ENCODE measurements at places on chromosomes 3 and 15.

GRCh38 chr15:62249501-62249900, 84.4 kb upstream of the C2CD4B start:
- no peak for DNase-seq

GRCh38 chr3:21752749-21753347, 1.8 kb upstream of the ZNF385D start:
- DNase-seq, result no peak

DNA sequence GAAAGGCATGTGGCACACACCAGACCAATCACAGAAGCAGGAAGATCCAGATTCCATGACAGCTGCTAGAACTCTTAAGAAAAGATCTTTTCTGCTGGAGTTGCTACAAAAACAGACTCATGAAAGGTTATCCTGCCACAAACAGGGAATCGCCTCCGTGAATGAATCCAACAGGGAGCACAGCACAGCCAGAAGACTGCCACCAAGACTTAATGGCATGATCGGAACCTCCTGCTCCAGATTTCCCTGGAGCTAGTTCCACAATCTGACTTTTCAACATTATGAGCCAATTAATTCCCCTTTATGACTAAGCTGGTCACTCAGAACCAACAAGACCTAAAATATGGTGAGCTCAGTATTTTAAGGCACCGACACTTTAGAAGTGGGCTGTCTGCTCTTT, 232.5 kb downstream of the FOXP1 start:
- no peak for DNase-seq

DNA sequence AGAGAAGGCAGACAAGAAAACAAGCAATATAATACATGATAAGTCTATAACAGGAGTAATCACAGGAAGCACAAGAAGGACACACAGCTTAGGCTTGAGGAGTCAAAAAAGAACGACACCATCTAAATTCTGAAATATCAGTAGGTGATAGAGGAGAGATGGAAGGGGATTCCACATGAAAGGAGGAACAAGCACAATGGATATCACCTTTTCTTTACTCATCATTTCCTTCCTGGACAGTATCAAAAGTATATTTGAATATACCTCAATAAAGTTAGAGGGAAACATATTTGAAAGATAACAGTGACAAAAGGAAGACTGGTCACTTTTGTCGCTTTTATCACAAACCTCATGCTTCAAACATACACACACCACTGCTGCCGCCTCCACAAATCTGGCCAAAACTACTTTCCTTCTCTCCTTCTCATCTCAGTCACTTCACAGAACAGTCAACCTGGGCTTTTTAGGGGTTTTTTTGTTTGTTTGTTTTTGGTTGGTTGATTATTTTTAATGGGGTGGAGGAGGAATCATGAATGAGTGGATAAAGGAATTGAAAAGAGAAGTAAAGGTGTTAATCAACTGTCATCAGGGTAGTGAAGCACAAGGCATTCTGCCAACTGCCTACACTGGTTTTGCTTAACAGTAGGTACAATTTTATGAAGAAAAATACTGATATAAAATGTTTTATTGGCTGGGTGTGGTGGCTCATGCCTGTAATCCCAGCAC, 18.5 kb downstream of the DENND4A start:
- DNase-seq, result no peak

DNA sequence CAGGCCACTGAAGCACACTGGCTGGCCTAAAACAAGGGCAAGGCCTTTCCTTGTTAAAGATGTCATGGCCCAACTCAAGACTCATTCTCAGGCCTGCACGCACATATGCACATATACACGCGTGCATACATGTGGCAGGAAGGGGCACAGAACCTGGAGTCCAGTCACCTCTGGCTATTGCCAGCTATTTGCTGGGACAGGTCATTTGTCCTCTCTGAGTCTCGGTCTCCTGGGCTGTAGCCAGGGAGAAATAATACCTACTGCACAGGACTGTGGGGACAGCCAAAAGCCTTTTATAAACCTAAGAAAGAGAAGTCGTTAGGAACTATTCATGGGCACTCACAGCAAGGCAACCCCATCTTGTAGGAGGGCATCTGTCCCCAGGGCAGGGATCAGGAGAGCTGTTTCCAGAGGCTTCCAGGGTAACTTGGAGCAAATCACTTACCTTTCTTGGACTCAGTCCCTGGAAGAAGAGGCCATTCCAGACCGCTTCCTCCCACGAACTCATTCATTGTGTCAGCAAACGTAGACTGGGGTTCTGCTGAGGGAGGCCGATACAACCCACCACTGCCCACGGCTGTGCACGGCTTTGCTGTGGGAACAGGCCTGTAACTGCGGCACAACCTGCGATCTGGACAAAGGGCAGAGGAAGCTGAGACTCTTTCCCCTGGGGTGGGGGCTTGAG, 41.1 kb upstream of the RHO start:
- no peak for DNase-seq

DNA sequence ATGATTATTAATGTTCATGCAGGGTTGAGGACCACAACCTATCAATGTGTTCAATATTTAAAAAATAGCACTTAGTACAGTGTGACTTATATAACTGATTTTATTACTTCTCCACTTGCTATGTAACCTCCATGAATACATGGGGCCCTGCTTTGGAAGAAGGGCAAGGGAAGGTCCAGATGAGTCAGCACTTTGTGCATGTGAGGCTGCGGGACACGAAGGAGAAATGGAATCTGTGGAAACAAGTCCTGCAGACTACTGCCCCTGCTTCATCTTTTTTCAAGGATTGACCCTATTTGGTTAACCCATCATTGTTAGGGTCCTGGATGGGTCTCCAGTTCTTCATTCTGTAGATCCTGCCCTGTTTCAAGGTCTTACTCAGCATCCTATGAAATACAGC, 1.6 kb downstream of the NXPE3 start:
- DNase-seq, result no peak

- no peak for DNase-seq
These were observed 72.8 kb upstream of the CTNNB1 start for GRCh38 chr3:41126472-41126871.

DNA sequence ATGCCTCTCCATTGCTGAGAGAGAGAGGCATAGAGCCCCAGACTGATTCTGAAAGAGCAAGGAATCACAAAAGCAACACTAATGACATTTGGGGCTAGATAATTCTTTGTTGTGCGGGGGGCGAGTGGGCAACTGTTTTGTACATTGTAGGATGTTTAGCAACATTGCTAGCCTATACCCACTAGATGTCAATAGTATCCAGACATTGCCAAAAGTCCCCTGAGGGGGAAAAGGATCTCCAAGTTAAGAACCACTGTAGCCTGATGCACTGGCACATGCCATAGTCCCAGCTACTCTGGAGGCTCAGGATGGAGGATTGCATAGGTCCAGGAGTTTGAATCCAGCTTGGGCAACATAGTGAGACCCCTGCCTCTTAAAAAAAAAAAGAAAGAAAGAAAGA, 22.8 kb upstream of the GOLM2 start:
- no peak for DNase-seq

DNA sequence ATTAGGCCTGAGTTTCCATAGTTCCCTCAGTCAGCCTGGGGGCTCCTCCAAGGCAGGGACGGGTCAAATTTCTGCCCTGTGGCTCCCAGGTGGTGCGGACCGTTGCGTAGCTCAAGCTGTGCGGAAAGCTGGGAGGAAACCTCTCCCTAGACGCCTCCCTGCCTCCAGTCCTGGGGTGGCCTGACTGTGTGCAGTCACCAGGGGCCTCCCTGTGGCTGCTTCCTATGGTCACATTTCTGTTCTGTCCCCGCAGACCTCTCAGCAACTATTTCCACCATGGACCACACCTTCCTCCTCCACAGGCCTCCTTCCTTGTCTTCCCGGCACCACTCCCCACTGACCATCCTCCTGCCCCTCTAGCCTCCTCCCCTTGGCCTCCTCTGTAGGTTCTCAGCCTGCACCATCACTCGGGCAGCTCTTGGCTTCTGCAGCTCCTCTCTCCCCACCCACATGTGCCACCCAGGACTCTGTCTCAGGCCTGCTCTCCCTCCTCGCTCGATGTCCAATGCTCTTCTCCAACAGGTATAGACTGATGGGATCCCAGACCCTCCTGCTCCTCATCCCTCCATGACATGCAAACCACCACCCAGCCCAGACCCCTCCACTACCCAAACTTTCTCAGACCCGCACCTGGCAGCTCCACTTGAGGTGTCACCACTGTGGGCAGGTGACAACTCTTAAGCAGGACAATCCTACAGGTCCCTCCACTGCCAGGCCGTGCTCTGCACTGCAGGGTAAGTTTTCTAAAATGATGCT, 26.9 kb upstream of the SEC13 start:
- no peak for DNase-seq

DNA sequence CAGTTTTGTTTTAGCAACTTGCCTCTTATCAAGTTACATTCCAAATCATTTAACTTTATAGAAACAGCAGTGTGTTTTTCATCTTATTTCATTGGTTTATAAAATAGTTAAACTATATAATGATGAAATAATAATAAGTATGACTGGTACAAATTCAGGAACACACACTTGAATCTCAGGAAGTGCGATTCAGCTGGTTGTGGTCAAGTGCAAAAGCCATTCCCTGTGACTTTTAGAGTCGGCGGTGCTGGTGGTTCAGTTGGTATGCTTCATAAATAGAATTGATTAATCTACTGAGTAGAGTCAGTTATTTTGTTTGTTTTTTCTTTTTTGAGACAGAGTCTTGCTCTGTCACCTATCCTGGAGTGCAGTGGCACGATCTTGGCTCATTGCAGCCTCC, 22.7 kb downstream of the SACM1L start:
- DNase-seq, result no peak

GRCh38 chr3:72829701-72830100, 18.5 kb downstream of the SHQ1 start:
- DNase-seq, result no peak

GRCh38 chr3:101464235-101464634, 48.8 kb downstream of the SENP7 start:
- DNase-seq, result no peak

GRCh38 chr15:95018888-95019545, 787.7 kb downstream of the MCTP2 start:
- no peak for DNase-seq

DNA sequence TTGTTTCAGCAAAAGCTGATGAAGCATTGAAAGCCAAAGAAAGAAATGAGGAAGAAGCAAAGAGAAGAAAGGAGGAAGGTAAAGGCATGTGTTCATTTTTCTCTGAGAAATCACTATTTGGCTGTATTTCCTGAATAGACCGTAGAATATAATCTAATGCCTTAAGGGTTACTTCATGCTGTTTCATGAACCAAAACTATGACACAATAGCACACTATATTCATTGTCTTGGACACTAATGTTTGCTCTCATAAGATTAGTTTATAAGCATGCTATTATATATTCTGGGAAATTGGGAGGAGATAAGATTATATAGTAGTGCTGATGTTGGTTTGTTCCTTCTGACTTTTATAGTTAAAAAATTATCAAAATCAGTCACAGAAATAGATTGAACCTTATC, 110.1 kb upstream of the MLF1 start:
- DNase-seq, result no peak

DNA sequence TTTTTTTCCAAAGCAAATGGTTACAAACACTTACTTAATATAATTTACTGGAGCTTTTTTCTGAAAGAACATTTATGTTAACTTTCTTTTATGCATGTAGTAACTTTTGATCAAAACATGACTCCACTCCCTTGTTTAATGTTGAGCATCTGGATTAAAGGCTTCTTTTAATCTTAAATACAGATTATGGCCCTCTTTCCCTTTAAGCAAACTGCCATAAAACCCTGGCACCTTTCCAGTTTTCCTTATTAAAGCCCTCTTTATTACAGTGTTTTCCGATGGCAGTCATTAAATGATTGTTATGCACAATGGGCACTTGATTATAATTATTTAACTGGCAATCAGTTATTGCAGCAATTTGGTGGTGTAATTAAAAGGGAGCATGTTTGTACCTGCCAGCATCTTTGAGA, 167.0 kb downstream of the VGLL4 start:
- no peak for DNase-seq

GRCh38 chr15:52306270-52306669, 10.7 kb upstream of the MYO5C start:
- no peak for DNase-seq

GRCh38 chr3:25784971-25785370, 1.7 kb upstream of the NGLY1 start:
- no peak for DNase-seq

DNA sequence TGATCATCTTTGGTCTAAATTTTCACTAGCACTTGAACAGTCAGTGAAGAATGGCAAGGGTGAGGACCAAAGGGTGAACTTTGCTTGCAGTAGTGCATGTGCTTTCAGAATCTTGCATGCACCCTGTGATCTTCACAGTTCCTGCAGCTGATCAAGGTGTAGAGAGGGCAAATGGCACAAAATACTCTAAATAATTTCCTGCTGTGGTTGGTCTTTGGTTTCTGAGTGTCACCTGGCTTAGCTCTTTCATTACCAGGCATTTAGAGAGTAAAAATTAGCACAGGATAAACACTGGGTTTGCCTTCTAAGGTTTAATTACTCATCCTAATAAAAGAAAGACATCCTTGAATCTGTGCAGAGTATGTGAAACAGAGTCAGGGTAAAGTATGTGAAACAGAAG, 11.4 kb downstream of the TIPARP start:
- no peak for DNase-seq

- no peak for DNase-seq
These were observed 9.8 kb downstream of the ABTB1 start for GRCh38 chr3:127682561-127682960.

GRCh38 chr3:196694202-196694638, 17.8 kb downstream of the CEP19 start:
- no peak for DNase-seq

- no peak for DNase-seq
These were observed 1308.8 kb downstream of the ROBO2 start for GRCh38 chr3:78348664-78349063.

- peak; percentile 65 for DNase-seq
These were observed 72.6 kb downstream of the MYO1E start for GRCh38 chr15:59299929-59300617.

- DNase-seq, result no peak
These were observed 145.7 kb upstream of the MEIS2 start for GRCh38 chr15:37246065-37246464.

GRCh38 chr3:143677430-143677829, 170.8 kb downstream of the SLC9A9 start:
- DNase-seq, result no peak

GRCh38 chr15:63025460-63025859, 17.1 kb upstream of the TPM1 start:
- DNase-seq, result no peak

- DNase-seq, result no peak
These were observed 252.8 kb downstream of the CD47 start for GRCh38 chr3:107837895-107838612.

GRCh38 chr3:63492464-63492863, 160.0 kb upstream of the SNTN start:
- DNase-seq, result no peak

- no peak for DNase-seq
These were observed 173.3 kb downstream of the TMEM108 start for GRCh38 chr3:133211449-133211848.

GRCh38 chr3:13518516-13518953, 30.4 kb upstream of the FBLN2 start:
- no peak for DNase-seq

- peak; percentile 54 for DNase-seq
These were observed 331 bp downstream of the RNU6-1 start for GRCh38 chr15:67839499-67839928.
